ENCODE measurements at places on chromosomes 3 and 15.

GRCh38 chr3:65174713-65175112 is 486.9 kb upstream of the ADAMTS9 start:
- DNase-seq: no peak

- no peak for DNase-seq
Observed at GRCh38 chr3:167198949-167199600, 181.0 kb downstream of the ZBBX start.

DNA sequence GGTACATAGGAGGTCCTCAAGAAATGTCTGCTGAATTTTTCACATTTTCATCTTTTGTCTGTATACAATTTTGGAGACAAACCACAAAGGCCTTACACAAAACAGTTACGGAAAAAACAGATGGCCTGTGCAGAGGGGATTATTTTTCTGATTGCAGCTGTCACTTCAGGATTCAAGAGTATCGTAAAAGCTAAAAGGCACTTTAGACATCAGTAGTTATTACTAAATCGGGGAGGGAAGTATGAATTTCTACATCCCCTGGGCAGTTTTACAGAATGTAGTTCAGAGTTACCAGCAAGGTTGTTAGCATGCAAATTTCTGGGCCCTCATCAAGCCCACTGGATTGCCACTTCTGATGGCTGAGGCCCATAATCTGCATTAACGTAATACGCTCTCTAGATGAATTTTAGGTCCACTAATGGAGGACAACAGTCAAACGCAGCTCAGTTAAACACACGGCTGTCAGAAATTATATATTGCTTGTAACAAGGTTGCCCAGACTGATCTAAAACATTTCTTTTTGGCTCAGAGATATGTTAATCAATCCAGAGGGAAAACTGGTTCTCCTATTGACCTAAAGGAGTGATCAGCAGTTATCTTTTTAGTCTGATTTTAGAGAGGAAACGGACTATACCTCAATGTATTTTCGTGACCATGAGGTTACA is 1.1 kb downstream of the RIOX2 start:
- DNase-seq: no peak

DNA sequence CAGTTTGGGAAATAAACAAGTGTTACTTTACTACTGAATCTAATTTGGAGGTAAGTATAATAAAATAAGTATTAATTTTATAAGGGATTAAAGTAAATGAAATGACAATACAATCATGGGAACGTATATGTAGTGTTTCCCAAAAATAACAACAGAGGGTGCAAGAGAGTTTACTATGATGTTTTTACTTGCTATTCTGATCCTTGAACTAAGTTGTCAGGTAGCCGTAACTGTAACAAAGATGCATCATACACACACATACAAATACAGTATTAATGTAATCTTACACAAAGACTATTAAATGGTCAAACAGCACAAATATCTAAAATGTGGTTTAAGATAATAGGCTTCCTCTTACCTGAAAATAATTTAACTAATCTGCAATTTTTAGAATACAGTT is 311.4 kb downstream of the TBC1D5 start:
- no peak for DNase-seq

DNA sequence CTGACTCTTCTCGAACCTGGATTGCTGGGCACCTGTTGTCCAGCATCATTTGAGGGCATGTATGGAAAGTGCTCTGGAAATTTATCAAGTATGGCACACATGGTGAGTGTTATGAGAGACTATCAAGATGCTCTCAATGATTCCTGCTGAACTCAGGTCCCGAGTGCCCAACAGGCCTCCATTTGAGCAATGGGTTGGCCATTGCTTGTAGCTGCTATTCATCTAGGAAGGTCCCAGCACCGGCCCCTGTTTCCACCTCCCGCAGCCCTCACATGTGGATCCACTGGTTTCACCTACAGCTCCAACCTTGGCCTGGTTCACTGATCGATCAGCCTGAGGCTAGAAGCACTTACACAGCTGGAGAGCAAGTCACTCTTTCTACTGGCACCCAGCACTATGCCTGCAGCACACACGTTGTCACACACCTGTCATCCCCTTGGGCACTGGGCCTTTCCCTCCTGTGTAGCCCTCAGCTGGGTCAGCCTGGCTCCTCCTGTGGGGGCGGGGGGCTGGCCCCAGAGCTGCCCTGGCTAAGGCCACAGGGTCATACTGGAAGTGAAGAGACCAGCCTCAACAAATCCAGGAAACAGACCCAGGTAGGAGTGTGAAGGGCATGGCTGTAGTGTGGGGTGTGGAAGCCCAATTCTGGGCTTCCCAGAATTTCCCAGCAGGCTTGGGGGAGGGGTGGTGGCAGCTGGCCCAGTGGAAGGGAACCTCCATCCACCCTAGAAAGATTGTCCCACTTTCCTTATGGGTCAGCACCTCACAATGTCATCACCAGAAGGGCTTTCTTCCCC is 41.7 kb upstream of the SMAD3 start:
- no peak for DNase-seq

DNA sequence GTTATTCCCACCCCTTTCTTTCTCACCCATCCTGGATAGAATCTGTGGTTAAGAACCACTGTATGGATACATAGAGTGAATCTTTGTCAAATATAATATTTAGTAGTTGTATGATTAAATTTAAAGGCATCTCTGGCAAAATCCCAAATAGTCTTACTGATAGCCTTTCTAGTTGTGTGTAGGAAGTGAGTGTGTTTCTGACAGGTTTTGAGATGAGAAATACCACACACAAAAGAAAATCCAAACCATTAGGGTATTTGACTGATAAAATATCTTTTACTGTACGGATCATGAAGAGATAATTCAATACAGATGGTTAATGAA is 44.7 kb upstream of the PLCL2 start:
- no peak for DNase-seq

GRCh38 chr3:107988460-107989175 is 102.2 kb downstream of the CD47 start:
- no peak for DNase-seq

DNA sequence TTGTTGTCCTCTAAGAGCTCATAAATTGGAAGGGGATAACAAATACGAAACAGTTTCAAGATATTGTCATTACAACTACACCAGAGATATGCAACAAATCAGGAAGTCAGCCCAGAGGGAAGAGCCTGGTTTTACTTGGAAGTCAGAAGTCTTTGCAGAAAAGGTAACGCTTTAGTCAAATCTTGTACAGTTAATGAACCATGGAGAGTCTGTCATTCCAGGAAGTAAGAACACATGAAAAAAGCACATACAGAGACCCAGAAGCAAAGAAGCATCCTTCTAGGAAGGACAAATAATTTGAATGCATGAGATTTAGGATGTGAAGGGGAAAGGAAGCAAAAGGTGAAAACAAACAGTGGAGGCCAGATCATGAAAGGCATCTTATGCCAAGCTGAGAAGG is 19.6 kb downstream of the DYNC1LI1 start:
- DNase-seq: no peak

- DNase-seq: no peak
Observed at GRCh38 chr3:119500901-119501300, 2.6 kb downstream of the TIMMDC1 start.

DNA sequence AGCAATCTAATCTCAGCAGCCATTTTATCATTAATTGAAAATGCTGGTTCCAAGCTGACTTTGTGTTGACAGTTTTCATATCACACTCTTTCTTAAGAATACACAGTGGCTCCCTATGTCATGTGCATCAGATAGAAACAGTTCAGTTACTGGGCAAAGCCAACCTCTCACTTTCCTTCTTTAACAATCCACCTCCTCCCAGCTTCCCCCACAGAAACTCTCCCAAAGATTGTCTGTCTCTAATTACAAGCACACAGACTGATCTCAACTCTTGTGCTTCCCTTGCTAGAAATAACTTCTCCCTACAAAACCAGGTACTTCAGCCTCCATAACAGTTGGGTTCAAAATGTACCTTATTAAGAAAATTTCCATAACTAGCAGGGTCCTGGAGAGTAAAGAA is 228.9 kb upstream of the WNT5A start:
- DNase-seq: no peak
